Breast epithelium (tissue), 4 donors: ENCODE measurements at places on chromosomes 11 and 22. TPM values are rescaled to one million over a fixed set of nuclear protein-coding genes. Genes with fewer than 3 reads are reported as not detected.

DNA sequence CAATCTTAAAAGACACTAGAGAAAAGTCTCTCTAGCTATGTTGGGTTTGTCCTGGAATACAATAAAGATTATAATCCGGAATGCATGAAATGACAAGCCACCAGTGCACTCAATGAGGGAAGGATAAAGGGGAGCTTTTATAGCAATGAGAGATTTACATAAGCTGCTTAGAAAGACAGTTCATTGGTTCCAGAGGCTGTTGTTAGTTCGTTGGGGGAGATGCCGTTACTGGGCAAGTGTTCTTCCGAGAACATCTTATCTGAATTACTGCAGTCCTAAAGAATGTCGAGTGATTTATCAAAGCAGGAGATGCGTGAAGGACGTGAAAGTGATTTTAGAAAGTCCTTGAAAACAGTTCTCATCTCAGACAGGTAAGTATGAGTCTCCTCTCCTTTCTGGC, 33.6 kb downstream of the SYN3 start:
- no peak overlapping the region for H3K4me3 ChIP-seq
- no peaks in the 10 kb centered on the region for H3K36me3 ChIP-seq
- no peaks in the 10 kb centered on the region for H3K27me3 ChIP-seq

DNA sequence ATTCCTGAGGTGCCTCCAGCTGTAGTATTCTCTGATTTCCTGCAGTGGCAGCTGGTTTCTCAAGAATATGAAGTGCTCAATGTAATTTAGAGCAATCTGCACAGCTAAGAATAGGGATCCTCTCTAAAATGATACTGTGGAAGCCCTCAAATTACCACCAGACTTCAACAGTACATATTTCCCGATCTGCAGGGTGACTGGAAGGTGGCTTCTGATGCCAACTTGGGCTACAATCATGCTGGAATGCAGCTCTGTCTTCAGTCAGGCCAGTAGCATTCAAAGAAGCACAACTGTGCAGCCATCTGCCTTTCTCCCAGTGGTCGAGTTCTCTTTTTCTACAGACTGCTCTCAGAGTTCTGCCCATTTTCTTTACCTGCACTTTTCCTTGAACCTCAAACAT, 55.5 kb upstream of the CD5 start:
- H3K27me3 ChIP-seq = no peaks in the 10 kb centered on the region
- no peak overlapping the region for H3K4me3 ChIP-seq
- DNase-seq = no peak
- H3K4me1 ChIP-seq = no peaks in the 10 kb centered on the region
- H3K36me3 ChIP-seq = no peaks in the 10 kb centered on the region

- H3K4me1 ChIP-seq = peaks cover 10% of the 10 kb centered on the region
- no peak for DNase-seq
- H3K4me3 ChIP-seq = no peak overlapping the region
- H3K27me3 ChIP-seq = peaks cover 11% of the 10 kb centered on the region
- H3K27ac ChIP-seq = no peak overlapping the region
Measured at GRCh38 chr11:791658-792534, 2.0 kb upstream of the CEND1 start.

DNA sequence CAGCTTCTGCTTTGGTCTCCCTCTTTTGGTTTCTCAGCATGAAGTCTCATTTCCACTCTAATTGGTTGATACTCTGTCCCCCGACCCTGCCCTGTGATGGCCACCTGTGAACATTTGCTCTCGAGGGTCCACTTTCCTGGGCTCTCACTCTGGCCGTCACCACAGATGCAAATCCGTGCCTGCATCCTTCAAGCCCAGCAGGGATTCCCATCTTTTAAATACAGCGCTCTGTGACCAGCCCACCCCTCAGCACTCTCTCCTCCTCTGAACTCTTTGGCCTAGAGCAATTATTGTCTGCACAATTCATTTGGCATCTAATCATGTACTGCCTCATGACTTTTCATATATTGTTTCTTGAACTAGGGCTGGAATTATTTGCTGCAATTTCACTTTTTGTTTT, 26.0 kb downstream of the PKNOX2 start:
- H3K27ac ChIP-seq = no peak overlapping the region
- H3K4me1 ChIP-seq = no peaks in the 10 kb centered on the region
- no peaks in the 10 kb centered on the region for H3K36me3 ChIP-seq
- H3K27me3 ChIP-seq = peaks cover 7% of the 10 kb centered on the region
- H3K4me3 ChIP-seq = no peak overlapping the region
- DNase-seq = no peak

GRCh38 chr11:62450543-62451240, 31.9 kb downstream of the SCGB1A1 start:
- H3K4me3 ChIP-seq = no peak overlapping the region
- H3K27ac ChIP-seq = no peak overlapping the region
- no peak for DNase-seq

- H3K36me3 ChIP-seq = no peaks in the 10 kb centered on the region
- H3K4me3 ChIP-seq = no peak overlapping the region
- no peaks in the 10 kb centered on the region for H3K4me1 ChIP-seq
- no peaks in the 10 kb centered on the region for H3K27me3 ChIP-seq
Measured at GRCh38 chr11:27277843-27278242, 85.2 kb downstream of the CCDC34 start.

- H3K4me1 ChIP-seq = peaks cover 13% of the 10 kb centered on the region
- no peaks in the 10 kb centered on the region for H3K36me3 ChIP-seq
- H3K27me3 ChIP-seq = no peaks in the 10 kb centered on the region
- peak overlapping the region; percentile 84 for H3K27ac ChIP-seq
- no peak overlapping the region for H3K4me3 ChIP-seq
Measured at GRCh38 chr11:74680703-74681531, 50.3 kb downstream of the CHRDL2 start.

DNA sequence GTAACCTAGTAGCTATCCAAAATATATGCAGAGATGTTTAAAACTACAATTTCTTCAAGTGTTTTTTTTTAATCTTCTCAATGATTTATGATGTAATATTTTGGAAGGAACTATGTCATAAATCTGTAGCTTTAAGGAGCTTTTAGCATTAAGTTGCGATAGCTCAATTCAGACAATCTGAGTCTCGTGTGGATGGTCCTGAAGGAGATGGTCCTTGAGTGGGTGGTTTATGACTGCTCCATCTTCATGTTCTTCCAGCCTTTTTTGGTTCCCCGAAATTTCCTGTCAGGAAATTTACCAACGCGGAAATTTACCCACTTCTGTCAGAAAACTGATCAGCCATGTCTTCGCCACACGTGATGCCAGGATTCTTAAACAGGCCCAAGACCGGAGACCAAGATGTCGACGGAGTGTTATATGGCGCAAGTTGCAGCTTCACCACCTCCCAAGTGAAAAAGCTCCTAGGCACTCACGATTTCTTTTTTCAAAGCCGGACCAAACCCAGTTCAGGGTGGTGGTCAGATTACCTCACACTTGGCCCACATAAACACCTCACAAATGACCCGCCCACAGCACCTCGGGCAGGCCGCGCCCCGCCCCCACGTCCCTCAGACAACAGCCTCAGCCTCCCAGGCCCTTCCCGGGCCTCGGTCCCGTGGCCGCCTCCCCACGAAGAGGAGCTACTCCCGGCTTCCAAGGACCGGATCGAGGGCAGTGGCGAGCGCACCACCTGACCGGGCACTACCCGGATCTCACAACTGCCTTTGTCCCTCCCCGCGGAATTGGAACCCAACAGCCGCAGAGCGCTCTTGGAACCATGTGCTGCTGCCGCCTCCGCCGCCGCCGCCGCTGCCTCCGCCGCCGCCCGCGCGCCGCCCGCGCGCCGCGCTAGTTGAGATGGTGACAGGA, at the start of gene MORC2:
TSS of gene MORC2 (minus strand) at position 760 of the 909 bp plus-strand sequence. CDS start 885 bp downstream, outside the sequence.
- H3K4me1 ChIP-seq = no peaks in the 10 kb centered on the region
- DNase-seq = no peak
- H3K4me3 ChIP-seq = peak within 1 kb of the TSS; percentile 86
- no peaks in the 10 kb centered on the region for H3K27me3 ChIP-seq

GRCh38 chr11:15901790-15902189, 454.6 kb downstream of the SOX6 start:
- no peak overlapping the region for H3K4me3 ChIP-seq
- no peaks in the 10 kb centered on the region for H3K27me3 ChIP-seq
- H3K4me1 ChIP-seq = no peaks in the 10 kb centered on the region
- H3K36me3 ChIP-seq = no peaks in the 10 kb centered on the region

- no peaks in the 10 kb centered on the region for H3K4me1 ChIP-seq
- no peak for DNase-seq
- no peaks in the 10 kb centered on the region for H3K36me3 ChIP-seq
Measured at GRCh38 chr11:92870196-92870832, 99.1 kb upstream of the MTNR1B start.

GRCh38 chr11:40235841-40236240, 1223.6 kb downstream of the LRRC4C start:
- H3K4me3 ChIP-seq = no peak overlapping the region
- H3K4me1 ChIP-seq = no peaks in the 10 kb centered on the region
- no peaks in the 10 kb centered on the region for H3K36me3 ChIP-seq
- no peak for DNase-seq
- no peak overlapping the region for H3K27ac ChIP-seq

GRCh38 chr11:19736831-19737230, 24.2 kb downstream of the NAV2 start:
- no peak overlapping the region for H3K27ac ChIP-seq
- H3K4me1 ChIP-seq = no peaks in the 10 kb centered on the region
- H3K4me3 ChIP-seq = no peak overlapping the region
- no peak for DNase-seq
- H3K27me3 ChIP-seq = no peaks in the 10 kb centered on the region
- no peaks in the 10 kb centered on the region for H3K36me3 ChIP-seq

DNA sequence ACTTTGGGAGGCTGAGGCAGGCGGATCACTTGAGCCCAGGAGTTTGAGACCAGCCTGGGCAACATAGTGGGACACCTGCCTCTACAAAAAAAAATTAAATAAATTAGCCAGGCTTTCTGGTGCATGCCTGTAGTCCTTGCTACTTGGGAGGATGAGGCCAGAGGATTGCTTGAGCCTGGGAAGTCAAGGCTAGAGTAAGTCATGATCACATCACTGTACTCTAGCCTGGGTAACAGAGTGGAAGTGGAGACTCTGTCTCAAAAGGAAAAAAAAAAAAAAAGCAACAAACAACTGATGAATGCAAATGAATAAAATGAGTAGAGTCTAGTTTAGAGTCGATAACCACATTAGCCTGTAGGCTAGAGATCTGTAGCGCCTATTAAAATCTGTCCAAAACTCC, 3.9 kb upstream of the BCL2L13 start:
- DNase-seq = no peak
- no peaks in the 10 kb centered on the region for H3K27me3 ChIP-seq
- H3K27ac ChIP-seq = no peak overlapping the region
- no peak overlapping the region for H3K4me3 ChIP-seq

DNA sequence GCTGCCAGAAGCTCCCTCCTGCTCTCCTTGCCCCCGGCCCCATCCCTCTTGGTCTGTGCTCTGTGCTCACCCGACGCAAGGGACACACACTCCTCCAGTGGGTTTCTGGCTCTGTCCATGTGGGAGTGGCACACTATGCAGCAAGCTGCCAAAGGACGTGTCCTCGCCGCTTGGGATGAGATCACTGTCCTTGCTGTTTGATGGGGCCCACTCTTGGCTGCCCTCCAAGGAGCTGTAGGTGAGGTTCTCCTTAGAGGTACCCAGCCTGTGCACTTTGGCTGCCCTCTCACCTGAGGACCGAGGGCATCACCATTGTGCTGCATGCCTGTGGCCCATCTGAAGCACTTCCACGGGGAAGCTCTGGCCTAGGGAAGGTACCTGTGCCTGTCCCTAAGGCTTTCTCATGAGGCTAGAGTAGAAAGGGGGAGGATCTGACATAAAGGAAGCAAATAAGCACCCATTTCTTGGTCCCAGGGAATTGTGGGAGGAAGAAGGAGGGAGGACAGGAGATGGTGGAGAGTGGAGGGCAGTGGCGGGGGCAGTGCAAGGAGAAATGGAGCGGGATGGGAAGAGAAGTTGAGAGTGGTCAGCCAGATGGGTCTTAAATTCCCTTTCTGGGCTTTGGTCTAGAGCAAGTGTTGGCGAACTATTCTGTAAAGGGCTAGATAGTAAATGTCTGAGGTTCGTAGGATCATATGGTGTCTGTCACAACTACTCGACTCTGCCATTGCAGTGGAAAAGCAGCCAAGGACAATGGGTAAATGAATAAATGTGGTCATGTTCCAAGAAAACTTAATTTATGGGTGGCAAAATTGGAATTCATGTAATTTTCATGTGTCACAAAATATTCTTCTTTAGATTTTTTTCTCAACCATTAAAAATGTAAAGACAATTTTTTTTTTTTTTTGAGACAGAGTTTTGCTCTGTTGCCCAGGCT, 47.0 kb upstream of the AMPD3 start:
- H3K27ac ChIP-seq = no peak overlapping the region
- no peaks in the 10 kb centered on the region for H3K4me1 ChIP-seq
- H3K36me3 ChIP-seq = no peaks in the 10 kb centered on the region
- DNase-seq = no peak
- H3K27me3 ChIP-seq = no peaks in the 10 kb centered on the region

GRCh38 chr11:129967996-129968395, 34.6 kb downstream of the PRDM10 start:
- no peak for DNase-seq
- H3K36me3 ChIP-seq = no peaks in the 10 kb centered on the region
- no peaks in the 10 kb centered on the region for H3K27me3 ChIP-seq
- H3K4me3 ChIP-seq = no peak overlapping the region

DNA sequence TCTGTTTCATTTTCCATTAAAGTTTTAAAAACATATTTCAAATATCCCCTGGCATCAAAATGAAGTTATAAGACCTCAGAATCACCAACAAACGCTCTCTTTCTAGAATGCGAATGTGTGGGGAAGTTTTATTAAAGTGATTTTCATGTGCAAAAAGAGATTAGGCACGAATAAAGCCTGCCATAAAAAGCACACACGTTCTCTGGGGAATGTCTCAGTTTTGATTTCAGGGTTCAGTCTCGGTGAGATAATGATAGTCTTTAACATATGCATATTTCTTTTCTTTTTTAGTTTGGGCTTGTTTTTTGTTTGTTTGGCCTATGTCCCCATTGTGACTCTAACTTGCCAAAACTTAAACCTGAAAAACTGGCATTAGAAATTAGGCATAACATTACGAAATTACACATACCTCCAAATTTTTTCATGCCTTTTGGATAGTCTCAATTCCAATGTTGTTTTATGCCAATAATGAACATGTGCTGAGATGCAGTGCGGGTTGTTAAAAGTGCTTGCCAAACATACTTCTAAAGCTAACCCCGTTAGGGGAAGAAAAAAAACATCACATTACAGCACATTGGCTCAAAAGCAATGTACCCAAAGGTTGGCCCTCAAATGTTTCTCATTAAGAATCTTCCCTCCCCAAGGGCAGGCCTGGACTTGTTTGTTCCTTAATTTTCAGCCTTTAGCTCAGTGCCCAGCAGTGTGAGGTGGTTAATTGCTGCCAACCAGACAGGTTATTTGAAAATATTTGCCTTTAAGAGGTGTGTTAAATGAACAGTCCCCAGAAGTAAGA, 33.2 kb upstream of the FBLN1 start:
- peaks cover 9% of the 10 kb centered on the region for H3K4me1 ChIP-seq
- DNase-seq = peak; percentile 91
- no peaks in the 10 kb centered on the region for H3K36me3 ChIP-seq
- peak overlapping the region; percentile 70 for H3K27ac ChIP-seq
- no peaks in the 10 kb centered on the region for H3K27me3 ChIP-seq

GRCh38 chr22:43570531-43571165, 158.8 kb downstream of the MPPED1 start:
- H3K27me3 ChIP-seq = no peaks in the 10 kb centered on the region
- no peak overlapping the region for H3K27ac ChIP-seq
- H3K36me3 ChIP-seq = no peaks in the 10 kb centered on the region
- no peak for DNase-seq
- no peaks in the 10 kb centered on the region for H3K4me1 ChIP-seq

The HIPK3 gene
- 202 TPM for total RNA-seq

The IGLL5 gene
- total RNA-seq = 11.1 TPM

The RTCB gene
- total RNA-seq = 76.6 TPM

The IGHMBP2 gene
- 9.8 TPM for total RNA-seq

The PHOX2A gene
- not detected for total RNA-seq

The UPK3A gene
- not detected for total RNA-seq

The DGAT2 gene
- 36.1 TPM for total RNA-seq

The TRIM6 gene
- total RNA-seq = 2.6 TPM

The PRAME gene
- not detected for total RNA-seq

The SPI1 gene
- total RNA-seq = 15.2 TPM
